ENCODE measurements at places on chromosomes 1 and 21. TPM values are rescaled to one million over a fixed set of nuclear protein-coding genes. Genes with fewer than 3 reads are reported as not detected.

The KLHDC8A gene
- 1.0 TPM for total RNA-seq

The INAVA gene
- 23.2 TPM for total RNA-seq

The NCAM2 gene
- total RNA-seq = 0.51 TPM

The FMO4 gene
- 1.0 TPM for total RNA-seq

The SLC1A7 gene
- total RNA-seq = not detected

The SH2D2A gene
- total RNA-seq = 2.3 TPM

The PTPN7 gene
- total RNA-seq = 0.16 TPM

The CASQ2 gene
- not detected for total RNA-seq

The TMEM200B gene
- total RNA-seq = 8.8 TPM

The LRIF1 gene
- total RNA-seq = 4.6 TPM

The SHE gene
- total RNA-seq = under 0.01 TPM

The TMEM240 gene
- total RNA-seq = 1.8 TPM

The S100B gene
- not detected for total RNA-seq

The LCE1A gene
- total RNA-seq = not detected

The FMO5 gene
- total RNA-seq = 0.16 TPM

The HPCA gene
- not detected for total RNA-seq

The LYSMD1 gene
- 7.1 TPM for total RNA-seq

The RGS2 gene
- 1.9 TPM for total RNA-seq

The DPT gene
- not detected for total RNA-seq

The CYP4A22 gene
- total RNA-seq = not detected

The KLF17 gene
- total RNA-seq = not detected

The MAN1C1 gene
- 1.6 TPM for total RNA-seq

The KRTAP12-2 gene
- total RNA-seq = not detected
